ENCODE measurements at places on chromosomes 6 and 20.

DNA sequence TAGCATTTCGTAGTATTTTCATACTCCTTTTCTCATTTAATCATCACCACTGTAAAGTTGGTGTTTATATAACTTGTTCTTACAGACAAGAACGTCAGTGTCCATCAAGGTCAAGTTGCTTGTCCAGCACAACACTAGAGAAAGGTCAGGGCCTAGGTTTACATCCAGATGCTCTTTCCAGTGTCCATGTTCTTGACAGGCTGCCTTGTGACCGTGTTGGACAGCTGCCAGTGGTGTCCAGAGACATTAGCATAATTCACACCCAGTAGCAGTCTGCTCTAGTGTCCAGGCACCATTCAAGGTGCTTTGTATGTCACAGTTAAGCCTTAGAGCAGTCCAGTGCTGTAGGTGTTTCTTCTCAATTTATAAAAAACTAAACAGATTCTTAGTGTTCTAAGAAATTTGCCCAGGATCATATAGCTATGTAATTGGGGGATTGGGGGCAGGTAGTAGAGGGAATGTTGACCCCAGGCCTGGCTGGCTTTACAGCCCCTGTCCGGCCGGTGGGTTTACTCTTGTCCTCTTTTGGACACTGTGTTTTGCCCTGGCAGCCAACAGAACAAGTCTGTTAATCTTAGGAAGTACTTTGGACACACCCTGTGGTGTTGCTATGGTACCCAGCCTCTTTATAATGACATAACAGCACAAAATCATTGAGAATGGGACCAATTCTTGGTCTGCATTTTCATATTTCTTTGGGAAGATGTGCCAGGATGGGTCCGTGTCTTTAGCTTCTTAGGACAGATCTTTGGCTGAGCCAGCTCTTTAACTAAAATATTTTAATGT is 8.0 kb downstream of the STK35 start:
- no peak for DNase-seq

- no peak for DNase-seq
Observed at GRCh38 chr6:126716826-126717509, 377.1 kb downstream of the CENPW start.

DNA sequence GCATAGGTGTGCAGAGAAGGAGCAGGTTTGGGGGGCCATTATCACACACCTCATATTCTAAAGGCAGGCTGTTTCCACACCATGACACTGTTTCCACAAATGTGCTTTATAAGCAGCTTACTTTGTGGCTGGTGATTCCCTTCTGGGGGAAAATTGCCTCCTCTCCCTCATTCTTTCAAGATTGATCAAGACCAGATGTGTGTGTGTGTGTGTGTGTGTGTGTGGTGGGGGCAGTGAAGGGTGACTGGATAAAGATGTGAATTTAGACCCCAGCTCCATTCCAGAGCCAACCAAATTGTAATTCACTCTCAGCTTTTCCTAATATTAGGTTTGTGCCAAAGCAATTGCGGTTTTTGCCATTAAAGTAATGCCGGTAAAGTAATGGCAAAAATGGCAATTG is 45.6 kb downstream of the EDN3 start:
- DNase-seq: no peak

GRCh38 chr20:43190332-43190953 is 737 bp upstream of the PTPRT start:
- no peak for DNase-seq

GRCh38 chr6:116101790-116102189 is 1.1 kb downstream of the NT5DC1 start:
- no peak for DNase-seq

- peak; percentile 41 for DNase-seq
Observed at GRCh38 chr6:135535989-135536414, 38.5 kb upstream of the AHI1 start.

- no peak for DNase-seq
Observed at GRCh38 chr6:79842376-79843040, 104.8 kb downstream of the ELOVL4 start.

- DNase-seq: no peak
Observed at GRCh38 chr20:2108987-2109386, 7.4 kb downstream of the STK35 start.

GRCh38 chr6:107811591-107812218 is 12.4 kb downstream of the SCML4 start:
- DNase-seq: no peak

DNA sequence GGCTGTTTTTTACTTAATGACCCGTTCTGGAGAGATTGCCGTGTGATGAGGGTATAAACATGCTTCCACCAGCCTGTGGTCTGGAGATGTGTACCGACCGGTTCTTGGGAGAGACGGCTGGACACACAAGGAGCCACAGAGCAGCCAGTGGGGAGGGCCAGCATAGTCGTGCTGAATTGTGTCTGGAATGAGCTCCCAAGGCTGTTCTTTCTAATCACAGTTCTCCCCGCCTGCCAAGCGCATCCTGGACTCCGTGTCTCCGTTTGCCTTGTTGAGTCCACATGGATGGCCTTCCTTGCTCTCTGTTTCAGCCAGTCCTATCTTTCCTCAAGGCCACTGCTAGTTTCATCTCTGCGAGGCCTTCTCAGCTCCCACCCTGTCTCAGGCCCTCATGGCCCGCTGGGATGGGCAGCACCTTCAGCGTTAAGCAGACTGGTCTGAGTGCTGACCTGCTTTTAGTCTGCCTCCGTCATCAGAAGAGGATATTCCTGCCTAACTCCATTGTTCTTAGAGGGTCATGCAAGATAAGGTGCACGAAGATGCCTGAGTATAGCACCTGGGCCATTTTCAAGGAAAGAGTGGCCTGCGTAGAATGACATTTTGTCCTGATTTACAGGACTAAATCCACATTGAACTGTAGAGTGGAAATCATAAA is 20.6 kb downstream of the MANBAL start:
- no peak for DNase-seq

DNA sequence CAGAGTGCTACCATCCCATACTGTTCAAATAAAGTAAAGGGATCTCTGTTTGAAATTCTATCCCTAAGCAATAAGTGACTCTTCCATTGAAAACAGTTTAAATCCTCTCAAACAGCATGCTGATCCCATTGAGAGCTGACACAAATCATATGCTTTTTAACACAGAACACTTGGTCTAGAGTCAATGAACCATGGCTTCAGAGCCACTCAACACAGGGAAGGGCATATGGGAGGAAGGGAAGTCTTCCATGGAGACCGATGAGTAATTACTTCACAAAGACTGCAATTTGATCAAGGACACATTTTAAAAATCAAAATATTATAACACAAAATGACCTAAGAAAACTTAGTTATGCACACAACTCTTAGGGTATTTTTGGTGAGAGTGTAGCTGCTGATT is 1073.0 kb upstream of the MAP3K7 start:
- peak; percentile 64 for DNase-seq

DNA sequence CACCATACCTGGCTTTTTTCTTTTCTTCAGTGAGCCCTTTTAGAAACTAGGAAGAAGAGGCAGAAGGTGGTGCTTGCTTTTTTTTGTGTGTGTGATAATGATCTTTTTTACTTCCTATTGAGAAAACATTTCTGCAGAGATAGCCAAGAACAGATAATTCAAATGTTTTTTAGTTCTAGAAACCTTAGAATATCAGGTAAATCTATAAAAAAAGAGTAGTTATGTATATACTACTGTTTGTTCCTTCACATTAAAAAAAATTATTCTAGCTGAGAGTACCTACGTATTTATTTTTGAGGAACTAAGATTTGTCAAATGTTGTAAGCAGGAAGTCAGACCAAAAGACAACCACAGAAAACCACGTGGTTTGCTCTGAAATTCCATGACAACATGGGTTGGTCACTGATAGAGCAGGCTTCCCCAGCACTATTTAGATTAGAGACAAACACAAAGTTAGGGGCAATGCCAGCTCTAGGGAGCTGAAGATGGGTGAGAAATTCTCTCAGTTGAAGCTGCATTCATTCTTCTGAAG is 12.8 kb downstream of the STK4 start:
- no peak for DNase-seq

GRCh38 chr6:157944983-157945931 is 36.4 kb upstream of the SYNJ2 start:
- DNase-seq: no peak

GRCh38 chr6:65399355-65400084 is 307.5 kb downstream of the EYS start:
- DNase-seq: no peak

GRCh38 chr6:167751579-167752115 is 75.1 kb upstream of the AFDN start:
- DNase-seq: no peak

GRCh38 chr20:57526087-57526884 is 1.3 kb upstream of the CTCFL start:
- DNase-seq: no peak

DNA sequence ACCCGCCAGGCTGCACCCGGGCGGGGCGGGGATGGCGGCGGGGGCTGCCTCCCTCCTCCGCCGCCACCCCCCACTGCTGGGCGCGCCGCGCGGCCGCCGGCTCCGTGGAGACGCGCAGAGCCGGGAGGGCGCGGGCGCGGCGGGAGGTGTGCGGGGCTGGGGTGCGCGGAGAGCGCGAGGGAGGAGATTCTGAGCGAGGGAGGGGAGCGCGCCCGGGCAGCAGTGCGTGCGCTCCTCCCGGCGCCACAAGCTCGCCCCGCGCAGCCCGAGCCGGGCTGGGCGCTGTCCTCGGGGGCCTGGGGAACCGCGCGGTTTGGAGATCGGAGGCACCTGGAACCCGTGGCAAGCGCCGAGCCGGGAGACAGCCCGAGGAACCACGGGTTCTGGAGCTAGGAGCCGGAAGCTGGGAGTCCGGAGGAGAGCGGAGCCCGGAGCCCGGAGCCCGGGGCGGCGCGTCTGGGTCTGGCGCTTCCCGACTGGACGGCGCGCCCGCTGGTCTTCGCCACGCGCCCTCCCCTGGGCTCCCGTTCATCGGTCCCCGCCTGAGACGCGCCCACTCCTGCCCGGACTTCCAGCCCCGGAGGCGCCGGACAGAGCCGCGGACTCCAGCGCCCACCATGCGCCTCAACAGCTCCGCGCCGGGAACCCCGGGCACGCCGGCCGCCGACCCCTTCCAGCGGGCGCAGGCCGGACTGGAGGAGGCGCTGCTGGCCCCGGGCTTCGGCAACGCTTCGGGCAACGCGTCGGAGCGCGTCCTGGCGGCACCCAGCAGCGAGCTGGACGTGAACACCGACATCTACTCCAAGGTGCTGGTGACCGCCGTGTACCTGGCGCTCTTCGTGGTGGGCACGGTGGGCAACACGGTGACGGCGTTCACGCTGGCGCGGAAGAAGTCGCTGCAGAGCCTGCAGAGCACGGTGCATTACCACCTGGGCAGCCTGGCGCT is at the start of gene NTSR1:
TSS of gene NTSR1 (plus strand) at position 246 of the 946 bp plus-strand sequence. CDS start at position 618, 372 bp downstream.
- DNase-seq: no peak

DNA sequence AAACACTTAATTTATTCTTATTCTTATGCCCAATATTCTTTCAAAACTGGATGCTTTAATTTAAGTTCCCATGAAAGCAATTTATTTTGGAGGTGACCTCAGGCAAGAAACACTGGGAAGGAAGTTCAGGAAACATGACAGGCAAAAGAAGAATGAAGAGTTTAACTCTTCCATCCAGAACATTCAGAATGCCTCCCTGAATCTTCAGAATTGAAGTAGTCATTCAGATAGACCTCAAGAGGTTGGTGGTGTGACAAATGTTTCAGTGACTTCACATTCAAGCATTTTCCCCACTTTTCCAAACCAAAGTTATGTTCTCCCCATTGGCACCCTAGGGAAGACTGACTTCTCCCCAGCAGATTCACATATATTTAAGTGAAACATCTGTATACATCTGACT is 110.5 kb downstream of the HAO1 start:
- DNase-seq: no peak

GRCh38 chr6:166036316-166037095 is 131.1 kb downstream of the TBXT start:
- DNase-seq: no peak

DNA sequence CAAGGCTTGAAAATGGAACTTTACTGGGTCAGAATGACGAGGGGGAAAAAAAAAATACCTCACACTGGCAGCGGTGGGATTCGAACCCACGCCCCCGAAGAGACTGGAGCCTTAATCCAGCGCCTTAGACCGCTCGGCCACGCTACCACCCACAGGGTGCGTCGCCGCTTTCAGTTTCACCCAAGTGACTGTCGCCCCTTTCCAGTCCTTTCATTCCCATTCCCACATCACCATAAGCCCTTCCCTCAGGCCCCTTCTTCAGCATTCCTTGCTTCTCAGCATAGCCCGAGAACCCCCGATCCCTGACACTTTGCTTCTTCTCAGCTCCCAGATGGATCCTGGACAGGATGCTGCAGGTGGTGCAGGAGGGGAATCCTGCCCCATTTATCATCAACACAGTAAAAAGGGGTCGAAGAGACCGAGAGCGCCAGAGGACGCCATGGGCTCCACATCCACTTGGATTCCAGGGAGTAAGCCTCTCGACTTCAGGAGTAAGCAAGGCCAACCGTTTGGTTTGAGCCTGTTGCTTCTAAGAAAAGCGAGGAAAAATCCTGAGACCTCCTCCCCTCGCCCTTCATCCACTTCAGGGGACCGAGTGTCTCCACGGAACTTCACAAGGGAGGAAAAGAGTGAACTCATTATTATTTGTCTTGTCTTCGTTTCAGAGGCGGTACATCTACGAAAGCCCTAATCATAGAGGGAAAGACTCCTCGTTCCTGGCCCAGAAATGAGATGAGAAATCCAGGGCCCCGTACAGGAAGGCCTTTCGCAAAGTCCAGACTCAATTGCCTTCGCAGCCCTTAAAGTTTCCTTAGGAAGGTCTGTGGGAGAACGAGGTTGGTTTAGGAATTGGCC is 20.0 kb upstream of the TRIM27 start:
- DNase-seq: peak; percentile 75

- DNase-seq: peak; percentile 29
Observed at GRCh38 chr20:62066339-62066982, 780 bp upstream of the TAF4 start.

DNA sequence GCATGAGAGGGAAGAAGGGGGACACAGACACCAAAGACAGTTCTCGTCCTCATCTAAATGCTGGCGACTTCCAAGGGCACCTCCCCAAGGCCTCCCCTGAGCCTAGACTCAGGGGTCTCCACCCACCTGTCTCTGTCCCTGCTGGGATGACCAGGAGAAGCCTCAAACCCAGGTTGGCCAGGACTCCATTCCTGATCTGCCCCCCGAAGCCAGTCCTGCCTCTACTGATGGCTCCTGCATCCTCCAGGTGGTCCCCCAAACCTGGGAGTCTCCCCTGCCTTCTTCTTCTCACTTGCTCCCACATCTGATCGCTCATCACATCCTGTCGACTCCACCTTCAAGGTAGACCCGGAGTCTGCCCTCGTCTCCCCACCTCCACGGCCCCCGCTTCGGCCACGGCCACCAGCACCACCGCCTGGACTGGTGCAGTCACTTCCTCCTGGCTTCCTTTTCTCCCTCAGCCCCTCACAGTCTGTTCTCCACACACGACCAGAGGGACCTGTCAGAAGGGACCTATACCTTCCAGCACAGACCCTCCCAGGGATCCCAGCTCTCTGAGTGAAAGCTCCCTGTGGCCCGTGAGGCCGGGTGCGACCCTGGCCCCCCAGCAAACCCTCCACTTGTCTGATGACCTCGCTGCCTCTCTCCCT is 92.1 kb downstream of the CEBPB start:
- DNase-seq: no peak

- no peak for DNase-seq
Observed at GRCh38 chr6:13147376-13147775, 181.0 kb downstream of the TBC1D7 start.
